ENCODE measurements at places on chromosomes 12 and 14. TPM values are rescaled to one million over a fixed set of nuclear protein-coding genes. Genes with fewer than 3 reads are reported as not detected.

The LLPH gene
- 5.9 TPM for total RNA-seq

The SCNN1A gene
- total RNA-seq = not detected

The ATL1 gene
- 4.4 TPM for total RNA-seq

The MYH6 gene
- not detected for total RNA-seq

The MYF5 gene
- total RNA-seq = not detected

The MLEC gene
- total RNA-seq = 105 TPM

The RAD51AP1 gene
- 12.0 TPM for total RNA-seq

The COQ6 gene
- total RNA-seq = 21.0 TPM

The HHIPL1 gene
- 5.7 TPM for total RNA-seq

The TBC1D30 gene
- 0.53 TPM for total RNA-seq

The TOMM20L gene
- total RNA-seq = not detected

The NOVA1 gene
- total RNA-seq = 1.8 TPM
